ENCODE measurements at places on chromosomes 6 and 20.

DNA sequence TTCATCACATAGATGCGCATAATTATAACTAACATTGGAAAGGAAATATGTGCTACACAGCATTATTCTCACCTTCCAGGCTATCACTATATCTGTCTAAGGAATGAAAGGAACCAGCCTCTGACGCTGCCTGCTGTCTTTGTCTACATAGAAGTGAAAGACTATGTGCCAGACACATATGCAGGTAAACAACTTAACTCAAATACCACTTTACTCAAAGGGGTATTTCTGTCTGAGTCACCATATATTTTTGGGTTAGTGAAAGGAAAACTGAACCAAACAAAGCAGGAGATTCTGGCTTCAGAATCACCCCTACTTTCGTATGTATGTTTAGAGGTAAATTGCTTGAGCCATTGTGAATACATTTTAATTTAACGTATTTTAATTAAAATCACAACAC is 328.6 kb upstream of the PLCB4 start:
- DNase-seq: no peak

- no peak for DNase-seq
Measured at GRCh38 chr6:110882274-110882619, 7.7 kb downstream of the AMD1 start.

GRCh38 chr20:12201289-12201991 is 283.7 kb downstream of the BTBD3 start:
- DNase-seq: no peak

DNA sequence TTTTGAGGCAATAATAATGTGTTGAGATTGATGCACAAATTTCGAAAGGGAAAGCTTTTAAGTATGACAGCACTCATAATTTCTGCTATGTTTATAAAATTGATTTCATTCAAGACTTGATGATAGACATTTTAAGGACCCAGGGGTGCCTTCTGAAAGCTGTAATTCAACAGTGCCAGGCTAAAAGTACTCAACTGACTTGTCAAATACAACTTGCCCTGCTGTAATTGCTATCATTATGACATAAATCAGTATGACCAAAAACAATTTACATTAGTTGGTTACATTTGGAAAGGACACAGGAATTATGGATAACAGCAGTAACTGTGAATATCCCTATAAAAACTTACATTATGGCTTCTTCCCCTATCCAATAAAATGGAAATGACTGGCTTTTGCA is 178.9 kb downstream of the MMUT start:
- DNase-seq: no peak

GRCh38 chr6:104404377-104404776 is 455.3 kb downstream of the HACE1 start:
- DNase-seq: no peak

DNA sequence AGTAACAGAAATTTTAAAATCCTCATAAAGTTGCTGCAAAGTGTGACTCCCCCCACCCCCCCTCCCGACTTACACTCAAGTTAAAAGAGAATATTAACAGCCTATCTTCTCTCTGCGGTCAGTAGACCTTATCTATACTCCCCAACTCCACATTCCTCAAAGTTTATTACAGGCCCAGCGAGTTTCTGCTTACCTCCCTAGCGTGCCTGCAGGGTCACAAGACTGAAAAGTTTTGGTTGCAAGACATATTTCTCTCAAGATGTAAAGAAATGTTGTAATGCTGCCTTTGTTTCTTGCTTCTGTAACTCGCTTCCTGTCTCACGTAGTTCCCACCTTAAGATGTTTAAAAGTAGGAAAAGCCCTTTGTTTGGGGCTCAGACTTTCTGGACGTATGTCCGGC is 699.6 kb downstream of the PHF3 start:
- no peak for DNase-seq

- no peak for DNase-seq
Measured at GRCh38 chr6:24887545-24888140, 48.1 kb downstream of the RIPOR2 start.

DNA sequence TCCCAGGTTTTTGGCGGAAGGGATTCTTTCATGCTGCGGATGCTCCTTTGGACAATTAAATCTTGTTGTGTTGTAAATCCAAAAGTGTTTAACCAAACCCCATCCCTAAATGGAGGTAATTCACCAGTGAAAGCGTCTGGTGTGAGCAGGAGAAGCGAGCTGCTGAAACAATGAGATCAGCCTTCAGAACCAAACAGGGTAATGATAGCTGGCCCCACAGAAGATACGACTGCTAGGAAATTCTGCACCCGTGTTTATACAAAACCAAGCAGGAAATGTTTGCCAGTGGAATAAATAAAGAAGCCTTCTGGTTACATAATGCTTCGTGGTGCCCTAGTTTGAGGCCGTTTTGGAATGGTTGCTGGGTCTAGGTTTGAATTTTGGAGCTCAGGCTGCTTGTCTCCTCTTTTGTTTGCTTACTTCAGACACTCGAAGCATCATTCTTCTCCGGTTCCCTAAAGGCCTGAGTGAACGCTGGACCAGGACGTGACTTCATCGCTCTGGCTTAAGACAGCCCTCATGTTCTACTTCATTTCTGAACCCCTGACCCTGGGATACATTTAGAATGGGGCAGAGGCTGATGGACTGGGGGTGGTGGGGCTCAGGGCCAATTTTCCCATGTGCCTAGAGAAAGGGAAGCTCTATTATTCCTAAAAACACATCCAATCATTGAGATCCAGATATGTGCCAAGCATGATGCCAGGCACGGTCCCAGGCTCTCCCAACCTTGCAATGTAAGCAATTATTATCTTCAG is 61.6 kb upstream of the JAG1 start:
- no peak for DNase-seq

- no peak for DNase-seq
Measured at GRCh38 chr6:154484942-154485341, 25.5 kb downstream of the CNKSR3 start.

GRCh38 chr6:16805243-16805950 is 44.1 kb upstream of the ATXN1 start:
- no peak for DNase-seq

GRCh38 chr6:5838656-5839396 is 167.9 kb downstream of the NRN1 start:
- DNase-seq: no peak

- DNase-seq: no peak
Measured at GRCh38 chr6:138541823-138542481, 42.7 kb upstream of the NHSL1 start.

- no peak for DNase-seq
Measured at GRCh38 chr6:141290941-141291721, 841.6 kb upstream of the GJE1 start.

GRCh38 chr6:29631860-29632731 is 887 bp downstream of the GABBR1 start:
- DNase-seq: peak; percentile 51

- no peak for DNase-seq
Measured at GRCh38 chr20:58677808-58678207, 14.8 kb upstream of the NPEPL1 start.

GRCh38 chr20:18589941-18590674 is 2.3 kb downstream of the DTD1 start:
- no peak for DNase-seq

DNA sequence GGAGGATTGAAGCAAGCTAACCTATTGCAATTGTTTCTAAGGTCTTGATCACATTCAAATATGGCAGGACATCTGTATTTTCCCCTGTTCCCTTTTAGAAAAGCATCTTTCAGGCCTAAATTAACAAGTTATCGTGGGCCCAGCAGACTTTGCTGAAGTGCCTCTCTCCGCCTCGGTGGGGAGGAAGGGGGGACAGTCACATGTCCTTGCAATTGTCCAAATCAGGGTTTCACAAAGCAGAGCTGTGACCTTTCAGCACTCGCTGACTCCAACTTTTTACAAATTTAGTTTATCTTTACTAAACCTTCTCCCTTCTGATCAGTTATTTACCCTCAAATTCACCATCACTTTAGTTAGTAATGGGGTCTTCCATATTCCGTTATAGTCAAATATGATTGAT is 74.4 kb upstream of the KCNK16 start:
- DNase-seq: no peak

DNA sequence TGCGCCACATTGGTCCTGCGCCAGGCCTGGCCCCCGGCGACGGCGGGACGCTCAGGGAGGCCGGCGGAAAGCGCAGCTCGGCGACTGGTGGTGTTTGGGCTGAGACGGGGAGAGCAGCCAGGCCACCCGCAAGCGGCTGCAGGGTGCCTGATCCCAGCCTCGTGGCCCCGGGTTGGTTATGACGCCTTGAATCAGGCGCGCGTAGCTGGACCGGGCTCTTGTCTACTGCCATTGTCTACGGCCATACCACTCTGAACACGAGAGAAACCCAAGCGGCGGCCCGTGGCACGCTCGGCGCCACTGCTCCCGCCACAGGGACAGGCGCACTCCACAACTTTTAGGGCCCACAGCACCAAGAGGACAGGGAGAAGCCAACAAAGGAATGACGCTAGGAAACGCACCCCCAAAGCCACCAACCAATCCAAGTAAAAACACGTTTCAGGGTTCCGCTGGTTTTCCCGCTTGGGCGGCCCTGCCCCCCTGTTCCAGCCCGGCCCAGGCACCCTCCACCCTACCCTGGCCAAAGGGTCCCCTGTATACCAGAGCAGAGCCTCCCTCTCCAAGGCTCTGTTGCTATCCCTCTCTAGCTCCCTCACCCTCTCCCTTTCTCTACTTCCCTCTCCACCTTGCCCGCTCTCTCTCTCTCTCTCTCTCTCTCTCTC is 1849.3 kb upstream of the DEFB115 start:
- no peak for DNase-seq

DNA sequence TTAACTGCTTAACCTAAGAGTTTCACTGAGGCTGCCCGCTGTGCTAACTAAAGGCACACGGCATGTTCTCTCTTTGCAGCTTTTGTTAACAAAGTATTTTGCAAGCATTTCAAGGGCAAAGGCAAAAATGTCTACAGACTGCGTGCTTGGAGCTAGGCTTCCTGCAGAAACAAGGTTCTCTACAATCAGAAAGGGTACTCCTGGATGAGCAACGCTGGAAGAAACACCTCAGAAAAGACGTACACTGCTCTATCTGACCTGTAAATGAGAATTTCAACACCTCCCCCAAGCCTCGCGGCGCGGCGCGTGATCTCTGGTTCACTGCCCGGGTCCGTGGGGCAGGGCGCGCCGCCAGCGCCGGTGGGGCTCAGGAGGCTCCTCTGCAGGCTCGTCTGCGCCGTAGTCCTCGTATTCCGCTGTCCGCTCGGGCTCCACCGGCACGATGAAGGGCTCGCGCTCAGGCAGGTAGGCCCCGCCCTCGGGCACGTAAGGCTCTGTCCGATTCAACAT is 120.9 kb downstream of the COL12A1 start:
- DNase-seq: no peak

DNA sequence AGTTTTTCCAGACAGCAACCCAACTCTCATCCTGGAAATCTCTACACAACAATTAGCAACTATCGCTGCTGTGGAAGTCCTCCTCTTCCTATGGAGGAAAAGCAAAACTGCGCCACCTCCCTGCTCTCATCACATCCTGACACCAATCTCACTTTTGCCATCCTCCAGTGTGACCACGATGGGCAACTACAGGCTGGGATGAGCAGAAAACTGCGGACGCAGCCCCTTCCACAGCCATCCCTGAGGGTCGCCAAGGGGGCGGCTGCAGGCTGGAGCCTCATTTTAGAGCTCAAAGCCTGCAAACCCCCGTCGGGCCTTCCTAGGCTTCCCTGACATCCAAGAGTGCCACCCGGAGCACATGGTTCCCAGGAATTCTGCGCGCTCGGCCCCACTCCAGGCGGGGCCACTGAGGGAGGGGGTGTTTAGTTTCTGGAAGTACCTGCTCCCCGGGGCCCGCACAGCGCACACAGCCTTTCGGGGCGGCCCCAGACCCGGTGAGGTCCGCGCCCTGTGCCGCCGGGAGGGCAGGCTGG is 1.2 kb downstream of the TCFL5 start:
- no peak for DNase-seq

GRCh38 chr20:62350098-62350628 is 16.9 kb downstream of the LAMA5 start:
- no peak for DNase-seq

DNA sequence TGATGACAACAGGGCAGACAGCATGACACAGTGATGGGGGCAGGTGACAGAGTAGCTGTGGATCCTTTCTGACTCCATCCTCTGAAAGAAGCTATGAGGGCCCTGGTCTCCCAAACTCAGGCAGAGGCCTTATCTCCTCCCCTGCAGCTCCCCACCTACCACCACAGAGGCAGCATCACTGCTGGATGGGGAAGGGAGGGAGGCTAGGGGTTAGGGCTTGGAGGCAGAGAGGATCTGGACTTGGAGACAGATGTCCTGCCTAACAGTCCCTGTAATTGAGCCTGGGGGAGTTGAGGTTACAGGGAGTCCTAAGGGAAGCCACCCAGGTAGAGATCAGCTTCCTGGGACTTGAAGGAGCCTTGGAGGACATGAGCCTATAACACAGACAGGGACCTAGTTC is 37.9 kb downstream of the FAM110A start:
- DNase-seq: no peak

- no peak for DNase-seq
Measured at GRCh38 chr6:89793586-89793985, 26.0 kb downstream of the MDN1 start.
